ENCODE measurements at places on chromosomes 12 and 14.

- no peak for DNase-seq
Observed at GRCh38 chr12:65891987-65892481, 67.8 kb downstream of the HMGA2 start.

DNA sequence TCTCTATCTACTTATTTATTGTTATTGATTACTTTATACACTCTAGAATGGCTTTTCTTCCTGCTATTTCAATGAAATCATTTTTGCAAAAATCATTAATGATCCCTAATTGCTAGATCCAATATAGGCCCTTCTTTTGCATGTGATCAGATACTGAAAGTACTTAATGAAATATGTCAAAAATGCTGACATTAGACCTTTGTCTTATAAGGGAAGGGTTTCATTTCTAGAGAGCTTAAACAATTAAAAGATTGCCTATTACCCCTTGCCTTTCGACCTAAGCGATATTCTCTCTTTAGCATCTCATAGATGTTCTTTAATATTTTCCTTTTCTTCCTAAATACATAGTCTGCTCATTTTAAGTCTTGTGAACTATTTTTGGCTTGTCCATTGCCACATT is 101.1 kb downstream of the KTN1 start:
- no peak for DNase-seq

- no peak for DNase-seq
Observed at GRCh38 chr14:27090716-27091115, 492.9 kb upstream of the NOVA1 start.

- DNase-seq, result no peak
Observed at GRCh38 chr12:29889737-29890136, 106.0 kb upstream of the TMTC1 start.

DNA sequence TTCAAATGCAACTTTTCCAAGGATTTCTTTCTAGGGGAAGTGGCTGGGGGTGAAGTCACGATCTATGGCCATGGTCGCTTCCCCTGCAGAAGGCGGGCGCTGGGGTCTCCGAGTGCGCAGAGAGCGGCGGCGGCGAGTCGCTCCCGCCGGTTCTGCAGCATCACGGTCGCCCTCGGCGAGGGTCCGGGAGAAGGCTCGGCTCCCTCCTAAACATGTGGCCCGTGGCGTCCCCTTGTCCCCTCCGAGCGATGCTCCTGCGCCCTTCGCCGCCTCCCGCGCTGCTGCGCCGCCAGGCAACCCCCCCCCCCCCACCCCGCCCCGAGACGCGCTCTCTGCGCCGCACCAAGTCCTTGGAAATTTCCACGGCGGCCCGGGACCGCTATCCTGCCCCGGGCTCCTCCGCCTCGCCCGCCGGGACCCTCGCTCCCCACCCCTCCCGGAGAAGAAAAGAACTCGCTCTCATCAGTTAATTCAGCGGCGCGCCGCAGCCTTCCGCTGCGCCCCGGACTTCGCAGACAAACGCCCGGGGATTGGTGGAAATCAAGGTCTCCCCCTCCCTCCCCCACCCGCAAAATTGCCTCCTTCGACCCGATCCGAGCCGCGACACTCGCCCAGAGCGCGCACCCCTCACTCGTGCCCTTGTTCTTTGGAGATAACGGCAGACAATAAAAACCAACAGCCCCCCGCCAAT is at the start of gene ST8SIA1:
ST8SIA1 (minus strand) TSS at position 298 of the 691 bp plus-strand sequence. CDS start 475 bp downstream, outside the sequence.
- DNase-seq, result peak; percentile 18

GRCh38 chr14:60640859-60641741 is 8.2 kb downstream of the SIX1 start:
- DNase-seq, result no peak

- no peak for DNase-seq
Observed at GRCh38 chr14:22689199-22689598, 45.0 kb upstream of the OR6J1 start.

- no peak for DNase-seq
Observed at GRCh38 chr14:74542056-74542685, 48.6 kb downstream of the ISCA2 start.

DNA sequence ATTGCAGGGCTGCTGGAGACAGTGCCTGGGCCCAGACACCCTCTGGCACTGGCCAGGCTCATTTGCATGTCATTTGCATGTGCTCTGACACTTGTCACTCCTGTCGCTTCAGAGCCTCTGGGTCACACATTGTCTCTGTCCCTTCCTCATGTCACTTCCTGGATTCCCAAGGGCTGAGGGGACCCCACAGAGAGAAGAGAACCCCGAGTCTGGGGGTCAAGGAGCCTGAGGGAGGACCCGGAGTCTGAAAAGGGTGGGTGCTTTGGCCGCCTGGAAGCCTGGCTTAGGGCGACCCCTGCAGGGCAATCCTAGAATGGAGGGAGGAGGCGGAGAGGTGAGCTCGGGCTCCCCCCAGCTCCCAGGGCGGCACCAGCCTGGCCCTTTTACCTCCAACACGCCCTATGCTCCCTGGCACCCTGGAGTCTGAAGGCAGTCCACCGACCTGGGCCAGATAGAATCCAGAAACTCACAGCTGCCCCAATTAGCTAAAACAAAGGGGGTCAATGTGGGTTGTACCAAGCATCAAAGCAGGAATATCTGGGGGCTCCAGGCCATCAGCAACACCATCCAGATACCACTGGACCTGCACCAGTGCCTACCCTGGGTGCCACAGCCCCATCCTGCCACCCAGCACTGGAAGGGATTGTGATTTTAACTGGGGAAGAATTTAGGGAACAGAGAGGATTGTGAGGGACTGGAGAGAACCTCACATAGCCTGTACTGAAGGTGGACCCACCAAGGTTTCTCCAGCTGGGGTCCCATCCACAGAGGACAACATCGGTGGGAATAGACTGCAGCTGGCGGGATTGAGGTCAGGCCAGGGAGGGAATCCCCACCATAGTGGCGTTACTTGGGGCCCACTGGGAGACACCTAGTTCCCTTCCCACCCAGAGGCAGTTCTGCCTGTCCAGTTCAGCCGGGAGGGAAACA is 21.8 kb upstream of the KRT78 start:
- peak; percentile 71 for DNase-seq

- no peak for DNase-seq
Observed at GRCh38 chr14:80695869-80696268, 245.7 kb downstream of the CEP128 start.

DNA sequence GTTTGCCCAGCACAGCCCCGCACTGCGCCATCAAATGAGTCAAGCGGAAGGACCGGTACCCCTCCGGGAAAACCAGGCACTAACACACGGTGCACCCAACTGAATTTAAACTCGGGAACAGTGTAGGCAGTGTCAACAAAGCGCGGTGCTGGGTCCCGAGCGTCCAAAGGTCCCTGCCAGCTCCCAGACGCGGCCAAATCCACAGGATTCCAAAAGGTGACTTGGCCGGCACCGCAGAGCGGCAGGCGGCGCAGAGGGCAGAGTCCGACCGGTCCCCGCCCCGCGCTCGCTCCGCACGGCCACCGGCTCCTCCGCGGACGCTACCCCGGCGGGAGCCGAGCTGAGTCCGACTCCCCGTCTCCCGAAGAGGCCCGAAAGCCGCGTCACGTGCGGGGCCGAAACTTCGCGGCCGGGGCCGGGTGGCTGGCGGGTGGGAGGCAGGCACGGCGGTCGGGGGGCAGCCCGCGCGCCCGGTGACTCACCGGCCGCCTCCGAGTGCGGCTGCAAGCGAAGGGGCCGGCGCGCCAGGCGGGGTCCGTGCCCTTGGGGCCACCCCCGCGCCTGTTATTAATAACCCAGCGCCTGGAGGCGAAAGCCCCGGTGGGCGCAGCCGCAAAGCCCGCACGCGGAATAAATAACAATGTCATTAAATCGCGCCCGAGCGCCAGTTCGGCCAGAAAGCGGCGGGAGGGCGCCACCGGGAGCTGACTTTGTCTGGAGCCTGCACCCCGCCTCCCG is 863 bp downstream of the DENND5B start:
- no peak for DNase-seq

GRCh38 chr14:99971941-99972747 is 93.1 kb upstream of the EVL start:
- no peak for DNase-seq
